ENCODE measurements at places on chromosomes 7 and 10.

- DNase-seq, result no peak
Observed at GRCh38 chr10:132588301-132589013, 50.9 kb downstream of the INPP5A start.

DNA sequence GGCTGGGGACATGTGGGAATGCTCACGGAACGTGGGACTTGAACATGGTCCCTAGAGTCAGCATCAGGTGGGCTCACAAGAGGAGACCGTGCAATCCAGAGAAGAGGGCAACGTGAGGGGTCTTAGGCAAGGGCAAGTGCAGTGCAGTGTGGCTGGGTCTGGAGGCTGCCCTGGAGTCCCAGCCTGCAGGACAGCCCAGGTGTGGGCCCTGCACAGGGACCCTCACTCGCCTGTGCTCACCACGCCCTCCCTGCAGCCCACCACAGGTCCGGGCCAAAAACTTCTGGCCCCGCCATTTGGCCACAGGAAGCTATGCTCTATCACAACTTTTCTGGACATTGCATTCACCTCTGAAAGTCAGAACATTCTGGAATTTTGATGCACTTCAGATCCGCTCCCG, 133.5 kb downstream of the PAXIP1 start:
- no peak for DNase-seq

DNA sequence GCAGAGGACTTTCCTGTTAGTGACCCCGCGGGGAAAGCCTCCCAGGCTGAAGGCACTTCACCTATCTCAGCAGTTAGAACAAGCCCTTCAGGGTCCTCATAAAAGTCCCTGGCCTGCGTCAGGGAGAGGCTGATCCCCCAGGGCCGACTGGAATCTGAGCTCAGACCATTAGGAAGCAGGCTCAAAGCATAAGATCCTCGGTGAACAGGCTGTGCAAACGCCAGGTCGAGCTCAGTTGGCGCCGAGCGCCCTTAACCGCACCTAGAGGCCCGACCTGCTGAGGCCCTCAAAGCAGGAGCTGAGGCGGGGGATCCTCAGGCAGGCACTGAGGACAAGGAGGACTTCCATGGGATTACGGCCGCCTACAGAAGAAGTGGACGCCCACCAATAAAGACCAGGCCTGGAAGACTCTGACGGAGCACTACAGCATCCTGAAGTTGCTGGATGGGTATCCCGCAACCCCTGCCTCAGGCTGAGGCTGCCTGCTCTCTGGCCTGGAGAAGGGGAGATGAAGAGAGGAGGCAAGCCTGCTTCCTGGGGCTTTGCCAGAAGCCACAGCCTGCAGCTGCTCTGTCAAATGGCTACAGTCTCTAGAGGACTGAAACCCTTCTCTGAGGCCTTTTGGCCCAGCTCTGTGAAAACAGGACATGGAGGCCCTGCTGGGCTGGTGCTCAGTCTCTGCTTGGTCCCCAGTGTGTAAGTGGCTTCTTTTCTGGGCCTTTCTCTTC, 29.9 kb downstream of the LIPJ start:
- DNase-seq, result no peak

DNA sequence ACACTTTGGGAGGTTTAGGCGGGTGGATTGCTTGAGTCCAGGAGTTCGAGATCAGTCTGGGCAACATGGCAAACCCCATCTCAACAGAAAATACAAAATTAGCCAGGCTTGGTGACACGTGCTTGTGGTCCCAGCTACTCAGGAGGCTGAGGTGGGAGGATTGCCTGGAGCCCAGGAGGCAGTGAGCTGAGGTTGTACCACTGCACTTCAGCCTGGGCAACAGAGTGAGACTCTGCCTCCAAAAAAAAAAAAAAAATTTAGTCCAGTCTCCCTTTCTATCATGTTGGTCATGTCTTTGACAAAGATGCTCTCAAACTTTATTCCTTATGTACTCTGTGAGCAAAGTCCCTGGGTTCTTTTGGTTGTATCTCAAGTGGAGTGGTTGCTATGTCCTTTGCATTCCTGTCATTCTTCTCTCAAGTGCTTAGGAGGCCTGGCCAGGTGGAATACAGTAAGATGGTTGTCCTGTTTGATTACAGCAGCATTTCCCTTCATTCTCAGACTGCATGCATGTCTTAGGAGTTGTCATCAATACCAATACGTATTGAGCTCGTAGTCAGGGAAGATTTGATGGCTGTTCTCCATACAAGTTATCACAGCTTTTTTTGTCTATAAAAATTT, 85.7 kb downstream of the MMRN2 start:
- no peak for DNase-seq

DNA sequence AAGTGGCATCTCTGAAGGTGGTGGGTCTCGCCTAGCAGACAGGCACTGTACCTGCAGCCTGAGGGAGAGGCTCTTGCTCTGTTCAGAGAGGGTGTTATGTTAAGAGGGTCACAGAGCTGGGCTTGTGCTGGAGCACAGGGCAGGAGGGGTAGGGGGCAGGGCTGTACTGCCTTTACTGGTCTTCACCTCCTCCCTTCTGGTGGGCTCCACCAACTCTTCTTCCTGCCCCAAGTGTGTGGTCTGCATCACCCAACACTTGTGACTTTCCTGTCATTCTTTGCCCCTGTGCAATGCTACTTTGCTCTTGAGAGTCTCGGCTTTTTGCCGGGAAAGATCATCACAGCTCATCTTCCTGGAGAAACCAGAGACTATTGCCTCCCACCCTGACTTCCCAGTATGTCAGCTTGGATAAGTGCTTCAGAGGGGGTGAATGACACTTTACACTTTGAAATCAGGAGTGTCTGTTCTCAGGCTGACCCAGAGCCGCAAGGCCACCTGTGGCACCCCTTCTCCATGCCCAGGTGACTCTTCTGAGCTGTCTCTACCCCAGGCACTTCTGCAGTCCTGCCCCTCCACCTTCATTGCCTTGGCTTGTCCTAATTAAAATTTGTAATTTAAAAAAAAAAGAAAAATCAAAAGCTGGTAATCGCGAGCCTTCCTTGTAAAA, 38.4 kb upstream of the IKZF1 start:
- DNase-seq, result no peak

DNA sequence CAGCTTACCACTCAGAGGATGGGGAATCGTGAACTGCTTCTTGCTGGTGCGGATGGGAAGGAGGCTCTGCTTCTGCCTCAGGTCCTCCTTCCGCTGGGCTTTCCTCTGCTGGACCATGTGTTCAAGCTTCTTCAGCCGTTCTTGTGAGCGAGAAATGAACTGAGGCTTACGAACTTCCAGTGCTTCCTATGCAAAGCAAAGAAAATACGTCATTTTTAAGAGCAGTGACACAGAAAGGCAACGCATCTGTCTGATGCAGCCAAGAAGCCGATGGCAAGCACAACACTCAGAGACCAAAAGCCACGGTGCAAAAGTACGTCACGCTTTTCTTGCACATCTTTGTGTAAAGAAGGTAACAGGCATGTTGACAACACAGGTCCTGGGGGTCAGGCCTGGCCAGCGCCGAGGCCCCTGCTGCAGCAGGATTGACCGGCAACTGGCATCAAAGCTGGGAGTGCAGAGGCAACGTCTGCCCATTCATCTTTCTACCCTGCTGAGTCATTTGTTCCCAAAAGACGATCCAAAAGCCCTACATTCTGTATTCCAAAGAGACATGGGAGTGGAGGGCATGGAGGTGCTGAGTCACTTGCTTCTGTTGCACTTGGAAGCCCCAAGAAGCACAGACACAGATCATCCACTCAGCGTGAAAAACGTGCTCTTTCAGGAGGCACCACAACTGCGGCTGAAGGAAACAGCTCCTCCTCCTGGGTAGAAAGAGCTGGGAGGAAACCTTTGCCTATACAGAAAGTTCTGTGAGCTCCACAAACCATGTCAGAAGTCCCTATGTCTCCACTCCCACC, 71.0 kb upstream of the ADAM12 start:
- no peak for DNase-seq

GRCh38 chr7:2729893-2730716, 42.1 kb downstream of the AMZ1 start:
- no peak for DNase-seq

- no peak for DNase-seq
Observed at GRCh38 chr7:13778967-13779366, 210.5 kb downstream of the ETV1 start.

DNA sequence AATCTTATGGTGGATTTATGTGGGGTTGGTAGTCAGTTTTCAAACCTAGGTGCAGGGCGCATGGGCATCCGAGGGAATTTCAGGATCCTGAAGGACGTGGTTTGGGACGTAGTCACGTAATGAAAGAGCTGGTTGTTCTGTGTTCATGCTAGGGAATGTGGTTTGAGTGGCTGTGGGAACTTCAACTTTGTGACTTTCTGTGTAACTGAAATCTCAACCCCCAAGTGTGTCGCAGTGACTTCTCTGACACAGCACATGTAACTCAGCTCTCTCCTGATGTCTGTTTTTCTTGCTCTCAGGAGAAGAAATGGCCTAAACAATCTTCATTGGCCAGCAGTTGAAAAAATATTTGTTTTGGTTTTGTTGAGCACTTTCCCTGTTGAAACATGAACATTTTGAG, 199.0 kb downstream of the PTEN start:
- DNase-seq, result no peak

DNA sequence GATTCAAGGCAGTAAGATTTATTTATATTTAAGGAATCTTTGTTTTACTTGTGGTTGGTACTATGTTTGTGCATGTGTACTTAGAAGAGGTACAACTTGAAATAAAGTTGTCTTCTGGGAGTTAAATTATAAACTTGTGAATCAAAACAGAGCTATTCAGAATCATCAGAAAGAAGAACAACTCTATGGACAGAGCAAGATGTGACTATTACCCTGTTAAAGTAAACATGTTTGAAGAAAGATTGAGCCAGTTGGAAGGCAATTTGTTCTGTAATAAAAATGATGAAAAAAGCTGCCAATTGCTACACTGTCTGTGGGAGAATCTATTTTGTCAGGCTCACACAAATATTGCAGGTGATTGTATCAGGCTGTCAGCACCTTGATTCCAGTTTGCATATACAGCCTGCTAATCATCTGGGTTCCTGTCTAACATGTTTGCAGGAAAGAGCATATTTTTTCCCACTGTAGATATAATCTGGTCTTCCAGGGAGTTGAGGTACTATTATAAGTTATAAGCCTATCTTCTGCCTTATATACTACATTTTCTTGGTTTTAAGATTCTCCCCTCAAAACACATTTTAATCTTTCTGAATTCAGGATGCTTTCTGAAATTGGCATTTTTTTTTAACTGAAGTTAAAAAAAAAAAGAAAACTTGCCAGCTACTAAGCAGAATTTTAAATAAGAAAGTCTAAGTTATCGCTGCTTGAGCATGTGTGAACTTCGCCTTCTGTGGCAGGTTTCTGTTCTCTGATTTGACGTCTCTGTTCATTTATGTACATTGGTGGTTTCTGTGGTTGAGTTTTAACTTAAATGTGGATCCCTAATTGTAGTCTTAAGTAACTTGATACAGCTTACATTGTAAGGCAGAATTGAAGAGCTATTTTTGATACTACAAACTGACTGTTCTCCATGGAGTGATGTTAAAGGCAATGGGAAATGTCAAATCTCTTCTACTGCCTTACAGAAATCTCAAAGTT, 46.0 kb downstream of the ZNRF2 start:
- no peak for DNase-seq

DNA sequence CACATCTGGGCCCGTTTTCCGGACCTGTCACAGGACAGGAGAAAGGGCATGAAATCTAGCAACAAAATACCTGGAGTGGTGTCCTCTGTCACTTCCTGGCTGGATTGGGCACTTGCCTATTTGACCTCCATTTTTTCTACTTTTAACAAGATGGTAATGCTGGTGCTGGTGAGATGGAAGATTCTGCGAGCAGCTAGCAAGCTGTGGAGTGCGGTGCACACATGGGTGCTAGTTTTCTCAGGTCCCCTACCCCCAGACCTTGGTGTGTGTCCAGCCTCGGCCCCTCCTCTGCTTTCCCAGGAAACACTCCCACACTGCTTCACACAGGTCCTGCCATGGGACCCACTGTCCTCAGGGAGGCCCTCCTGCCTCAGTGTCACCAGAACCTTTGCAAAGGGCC, 87.7 kb downstream of the WDR11 start:
- no peak for DNase-seq

DNA sequence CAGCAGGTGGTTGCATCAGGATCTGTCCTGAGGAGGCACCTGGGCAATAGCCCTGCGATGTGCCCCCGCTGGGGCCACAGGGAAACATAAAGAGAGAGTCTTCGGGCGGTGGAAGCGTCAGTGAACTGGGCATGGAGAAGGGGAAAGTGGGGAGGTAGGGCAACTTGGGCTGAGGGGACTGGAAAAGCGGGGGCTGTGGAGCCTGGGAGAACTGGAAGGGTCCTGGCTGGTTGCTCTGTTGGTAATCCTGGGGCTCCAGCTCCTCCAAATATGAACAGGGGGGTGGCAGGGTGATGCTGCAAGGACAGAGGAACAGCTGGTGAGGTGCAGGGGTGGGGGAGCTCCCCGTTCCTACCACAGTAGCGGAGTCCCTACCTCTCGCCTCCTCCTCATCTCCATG, 5.2 kb downstream of the NOBOX start:
- DNase-seq, result no peak

- no peak for DNase-seq
Observed at GRCh38 chr7:30898411-30898810, 13.2 kb upstream of the AQP1 start.

DNA sequence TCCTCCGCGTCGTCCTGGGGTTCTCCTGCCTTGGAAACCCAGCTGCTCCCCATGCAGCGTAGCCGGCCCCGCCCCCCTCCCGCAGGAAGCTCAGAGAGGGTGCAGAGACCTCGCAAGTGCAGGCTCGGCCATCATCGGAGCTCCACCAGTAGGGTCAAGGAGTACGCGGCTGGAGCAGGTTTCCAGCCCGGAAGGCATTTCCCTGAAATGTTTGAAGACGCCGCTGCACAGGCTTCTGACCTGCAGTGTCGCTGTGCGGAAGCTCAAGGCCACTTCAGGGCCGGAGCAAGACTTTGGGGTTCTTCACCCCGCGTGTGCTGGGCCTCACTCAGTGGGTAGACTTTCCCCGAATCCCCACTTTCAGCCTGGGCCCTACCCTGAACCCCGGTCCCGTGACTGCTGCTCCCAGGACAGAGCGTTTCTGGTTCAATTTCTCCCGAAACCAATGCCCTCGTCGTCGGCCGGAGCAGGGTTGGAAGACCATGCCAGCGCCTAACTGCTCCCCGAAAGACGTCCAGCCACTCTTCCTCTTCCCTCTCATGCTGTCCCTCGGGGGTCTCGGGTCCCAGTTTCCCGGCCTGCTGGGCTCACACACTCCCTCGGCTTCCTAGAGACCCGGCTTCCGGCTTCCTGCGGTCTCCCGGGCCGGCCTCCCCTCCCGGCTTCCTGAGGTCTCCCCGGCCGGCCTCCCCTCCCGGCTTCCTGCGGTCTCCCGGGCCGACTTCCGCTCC, 52.1 kb downstream of the INSIG1 start:
- DNase-seq, result no peak

Measured in GM12892 (cell line).